ENCODE measurements at places on chromosomes 12 and 14. TPM values are rescaled to one million over a fixed set of nuclear protein-coding genes. Genes with fewer than 3 reads are reported as not detected.

The CLEC6A gene
- not detected for total RNA-seq

DNA sequence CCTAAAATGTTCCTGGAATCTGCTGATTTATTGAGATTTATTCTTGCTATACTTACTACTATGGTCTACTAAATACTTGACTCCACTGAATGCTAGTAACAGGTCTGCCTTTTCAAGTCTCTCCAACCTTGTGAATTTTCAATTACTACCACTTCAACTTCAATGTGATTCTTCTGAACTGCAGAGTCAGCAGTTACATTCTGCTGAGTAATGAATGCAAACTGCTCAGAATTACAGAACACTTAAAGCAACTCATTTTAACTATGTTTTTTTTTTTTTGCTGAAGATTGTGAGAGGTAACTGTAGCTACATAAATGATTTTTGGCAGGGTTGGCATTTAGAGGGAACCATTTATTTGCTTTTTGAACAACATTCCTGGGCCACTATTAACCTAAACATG lies 41.8 kb downstream of the ARF6 start:
- no peak for DNase-seq

The NOC4L gene
- total RNA-seq = 14.2 TPM

- DNase-seq = no peak
Measured at GRCh38 chr14:75543253-75543652, 21.0 kb downstream of the BATF start.

DNA sequence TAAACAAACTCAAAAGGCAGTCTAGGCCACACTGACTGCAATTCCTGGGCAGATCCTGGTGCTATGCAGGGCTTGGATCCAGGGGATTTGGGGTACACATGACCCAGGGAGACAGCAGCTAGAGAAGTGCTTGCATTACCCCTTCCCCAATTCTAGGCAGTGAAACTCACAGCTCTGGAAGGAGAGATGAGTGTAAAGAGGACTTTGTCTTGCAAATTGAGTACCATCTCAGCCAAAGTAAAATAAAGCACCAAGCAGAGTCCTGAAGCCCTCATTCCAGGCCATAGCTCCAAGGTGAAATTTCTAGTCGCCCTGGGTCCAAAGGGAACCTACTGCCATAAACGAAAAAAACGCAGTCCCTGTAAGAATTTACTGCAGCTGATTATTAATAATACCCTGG lies 644.9 kb upstream of the FLRT2 start:
- DNase-seq = no peak

- no peak for DNase-seq
Measured at GRCh38 chr12:5254703-5255102, 177.2 kb upstream of the NTF3 start.

- DNase-seq = peak; percentile 33
Measured at GRCh38 chr14:65286443-65286842, 126.1 kb upstream of the FUT8 start.

- DNase-seq = no peak
Measured at GRCh38 chr14:80095623-80096022, 115.7 kb downstream of the DIO2 start.

DNA sequence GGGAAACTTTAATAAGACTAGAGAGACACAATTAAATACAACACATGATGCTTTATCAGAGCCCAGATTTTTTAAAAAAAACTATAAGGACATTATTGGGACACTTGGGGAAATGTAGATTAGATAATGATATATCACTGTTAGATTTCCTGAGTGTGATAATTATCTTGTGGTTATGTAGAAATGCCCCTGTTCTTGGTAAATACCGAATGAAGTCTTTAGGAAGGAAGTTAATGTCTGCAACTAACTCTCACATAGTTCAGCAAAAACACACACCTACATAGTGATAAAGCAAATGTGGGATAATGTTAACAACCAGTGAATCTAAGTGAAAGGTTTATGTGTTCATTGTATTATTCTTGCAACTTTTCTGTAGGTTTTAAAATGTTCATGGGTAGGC lies 14.6 kb upstream of the CACNB3 start:
- no peak for DNase-seq

DNA sequence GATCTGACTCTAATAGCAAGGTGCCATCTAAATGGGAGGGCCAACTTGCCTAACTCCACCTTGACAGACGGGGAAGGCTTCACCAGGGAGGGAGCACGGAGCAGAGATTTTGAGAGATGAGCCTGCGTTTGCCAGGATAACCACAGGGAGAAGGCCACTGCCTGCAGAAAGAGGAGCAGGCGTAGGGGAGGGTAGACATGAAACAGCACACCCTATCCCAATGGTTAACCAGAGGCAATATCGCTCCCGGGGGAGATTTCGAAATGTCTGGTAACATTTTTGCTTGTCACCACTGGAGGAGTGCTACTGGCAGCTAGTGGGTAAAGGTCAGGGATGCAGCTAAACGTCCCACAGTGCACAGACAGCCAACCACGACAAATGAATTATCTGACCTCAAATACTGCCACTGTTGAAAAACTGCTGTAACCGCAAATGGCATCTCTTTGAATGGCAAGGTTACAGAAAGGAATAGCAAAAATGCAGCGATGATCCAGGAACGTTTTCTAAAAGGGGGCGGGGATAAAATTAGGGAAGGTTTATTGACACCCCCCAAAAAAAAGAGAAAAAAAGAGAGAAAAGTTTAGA lies 126.0 kb upstream of the ATF7IP start:
- DNase-seq = peak; percentile 42

GRCh38 chr12:76085520-76085868 lies 1.0 kb upstream of the NAP1L1 start:
- DNase-seq = peak; percentile 55
